ENCODE measurements at places on chromosomes 6 and 20.

- DNase-seq = no peak
Observed at GRCh38 chr20:58697201-58697866, 4.7 kb downstream of the NPEPL1 start.

DNA sequence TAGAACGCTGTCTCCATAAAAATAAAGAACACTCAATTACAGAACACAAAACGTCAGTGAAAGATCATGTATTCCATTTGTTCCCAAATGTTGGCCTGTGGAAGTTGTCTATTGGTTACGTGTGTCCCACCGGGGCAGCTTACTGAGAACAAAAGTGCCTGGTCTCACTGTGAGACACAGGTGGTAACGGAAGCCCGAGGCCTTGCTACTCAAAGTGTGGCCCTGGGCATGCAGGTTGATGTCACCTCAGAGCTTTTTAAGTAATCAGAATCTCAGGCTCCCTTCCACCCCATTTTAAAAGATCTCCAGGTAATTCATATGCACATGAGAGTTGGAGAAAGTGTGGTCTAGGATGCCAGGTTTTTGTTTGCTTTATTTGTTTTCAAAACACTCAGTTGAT lies 422.5 kb upstream of the OPRM1 start:
- DNase-seq = no peak

DNA sequence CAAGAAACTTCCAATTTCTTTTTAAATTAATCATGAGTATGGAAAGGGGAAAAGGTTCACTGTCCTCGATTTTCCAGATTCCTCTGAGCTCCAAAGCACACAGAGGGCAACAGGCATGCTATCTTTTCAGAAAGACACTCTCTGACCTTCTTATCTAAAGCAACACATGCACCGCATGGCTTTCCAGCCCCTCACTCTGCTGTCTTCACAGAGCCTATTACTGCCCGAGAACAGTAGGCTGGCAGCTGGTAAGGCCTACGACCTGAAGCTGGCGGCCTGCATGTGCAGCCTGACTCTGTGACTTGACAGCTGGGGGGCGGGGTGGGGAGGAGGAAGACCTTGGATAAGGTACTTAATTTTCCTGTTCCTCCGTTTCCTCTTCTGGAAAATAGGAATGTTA lies 86.3 kb downstream of the ELOVL4 start:
- no peak for DNase-seq

GRCh38 chr6:86331265-86331840 lies 606.0 kb upstream of the HTR1E start:
- no peak for DNase-seq

DNA sequence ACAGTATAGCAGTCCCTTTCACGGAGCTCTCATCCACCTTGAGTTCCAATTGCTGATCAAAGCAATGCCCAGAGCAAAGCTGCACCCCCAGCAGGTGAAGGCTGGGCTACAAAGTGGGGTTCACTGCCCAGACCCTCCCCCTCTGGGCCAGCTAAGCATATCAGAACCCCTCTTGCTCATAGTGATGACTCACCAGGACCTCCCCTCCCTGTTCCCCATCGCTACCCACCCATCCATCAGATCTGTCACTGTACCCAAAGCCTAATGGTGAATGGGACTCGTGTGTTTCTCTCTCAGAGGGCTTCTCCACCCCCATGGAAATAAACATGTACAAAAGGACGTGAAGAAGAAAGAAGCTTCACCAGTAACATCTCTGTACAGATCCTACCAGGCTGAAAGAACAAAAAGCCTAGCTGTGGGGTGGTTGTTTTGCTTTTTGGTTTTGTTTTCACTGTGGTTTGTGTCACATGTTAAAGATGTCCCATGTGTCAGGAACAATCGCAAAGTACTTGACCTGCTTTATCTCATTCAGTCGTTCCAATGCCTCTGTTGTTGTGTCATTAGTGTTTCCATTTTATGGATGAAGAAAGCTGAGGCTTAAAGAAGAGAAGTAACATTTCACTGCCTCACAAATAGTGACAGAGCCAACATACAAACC lies 518.5 kb downstream of the CD83 start:
- no peak for DNase-seq

GRCh38 chr20:47581090-47581489 lies 79.4 kb downstream of the NCOA3 start:
- DNase-seq = no peak

DNA sequence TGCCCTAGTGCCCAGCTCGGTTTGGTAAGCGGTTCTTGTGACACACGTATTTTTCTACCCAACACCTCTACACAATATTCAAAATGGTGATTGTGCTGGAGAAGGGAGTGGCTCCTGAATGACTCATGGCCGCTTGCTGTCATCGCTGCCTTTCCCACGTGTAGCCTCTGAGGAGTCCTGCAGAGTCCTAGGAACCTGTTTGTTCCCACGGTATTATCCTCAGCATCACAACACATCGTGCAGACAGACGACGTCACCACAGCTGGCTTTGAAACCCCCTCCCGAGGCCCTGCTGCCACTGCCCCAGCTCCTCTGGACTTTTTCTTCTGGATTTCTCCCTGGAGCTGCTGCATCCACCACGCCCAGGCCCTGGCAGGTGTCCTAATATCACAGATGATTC lies 353.5 kb downstream of the SMOC2 start:
- no peak for DNase-seq

GRCh38 chr6:44224965-44225305 lies 1.5 kb downstream of the SLC29A1 start:
- DNase-seq = no peak

Data from activated CD8-positive, alpha-beta memory T cell treated with anti-CD3 and anti-CD28 coated beads, Interleukin-2, amount 50 U/mL, for 4 hours (primary cell).